ENCODE measurements at places on chromosomes 1 and 21. TPM values are rescaled to one million over a fixed set of nuclear protein-coding genes. Genes with fewer than 3 reads are reported as not detected.

DNA sequence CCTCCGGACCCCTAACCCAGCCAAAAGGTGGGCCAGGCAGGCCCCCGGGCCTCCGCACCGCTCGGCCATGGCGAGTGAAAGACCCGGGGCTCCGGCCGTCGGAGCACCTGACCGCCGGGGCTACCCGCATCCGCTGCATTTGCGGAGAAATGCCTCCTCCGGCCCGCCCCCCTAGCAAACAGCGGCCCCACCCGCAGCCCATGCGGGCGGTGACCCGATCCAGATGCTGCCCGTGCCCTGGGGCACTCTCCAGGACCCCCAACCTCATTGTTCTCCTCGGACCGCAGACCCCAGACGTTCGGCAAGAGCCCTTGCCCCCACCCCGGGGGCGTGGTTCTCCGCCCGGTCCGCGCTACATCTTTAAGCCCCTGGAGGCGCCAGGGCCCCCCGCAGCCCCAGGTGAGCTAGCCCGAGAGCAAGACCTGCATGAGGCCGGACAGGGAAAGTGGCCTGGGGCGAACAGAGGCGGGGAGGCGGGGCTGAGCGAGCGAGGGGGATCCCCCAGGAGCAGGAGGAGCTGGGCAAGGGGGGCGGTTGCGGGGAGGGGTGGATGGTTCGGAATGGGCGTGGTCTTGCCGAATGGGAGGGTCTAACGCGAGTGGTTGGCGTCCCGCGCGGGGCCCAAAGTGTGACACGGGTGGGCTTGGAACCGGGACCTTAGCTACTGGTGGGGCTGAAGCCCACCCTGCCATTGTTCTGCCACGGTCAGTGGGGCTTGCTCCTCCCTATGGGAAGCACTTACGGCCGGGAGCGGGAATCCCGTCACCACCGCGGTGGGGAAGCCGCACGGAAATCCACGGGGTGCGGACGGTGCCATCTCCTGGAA is 6.3 kb upstream of the CRYBG2 start:
- DNase-seq = no peak

GRCh38 chr1:51296383-51297357 is 33.7 kb downstream of the TTC39A start:
- peak; percentile 92 for DNase-seq

GRCh38 chr1:242023805-242024204 is 24.9 kb upstream of the MAP1LC3C start:
- DNase-seq = no peak

- DNase-seq = no peak
Observed at GRCh38 chr1:92329347-92330129, 30.7 kb downstream of the RPAP2 start.

DNA sequence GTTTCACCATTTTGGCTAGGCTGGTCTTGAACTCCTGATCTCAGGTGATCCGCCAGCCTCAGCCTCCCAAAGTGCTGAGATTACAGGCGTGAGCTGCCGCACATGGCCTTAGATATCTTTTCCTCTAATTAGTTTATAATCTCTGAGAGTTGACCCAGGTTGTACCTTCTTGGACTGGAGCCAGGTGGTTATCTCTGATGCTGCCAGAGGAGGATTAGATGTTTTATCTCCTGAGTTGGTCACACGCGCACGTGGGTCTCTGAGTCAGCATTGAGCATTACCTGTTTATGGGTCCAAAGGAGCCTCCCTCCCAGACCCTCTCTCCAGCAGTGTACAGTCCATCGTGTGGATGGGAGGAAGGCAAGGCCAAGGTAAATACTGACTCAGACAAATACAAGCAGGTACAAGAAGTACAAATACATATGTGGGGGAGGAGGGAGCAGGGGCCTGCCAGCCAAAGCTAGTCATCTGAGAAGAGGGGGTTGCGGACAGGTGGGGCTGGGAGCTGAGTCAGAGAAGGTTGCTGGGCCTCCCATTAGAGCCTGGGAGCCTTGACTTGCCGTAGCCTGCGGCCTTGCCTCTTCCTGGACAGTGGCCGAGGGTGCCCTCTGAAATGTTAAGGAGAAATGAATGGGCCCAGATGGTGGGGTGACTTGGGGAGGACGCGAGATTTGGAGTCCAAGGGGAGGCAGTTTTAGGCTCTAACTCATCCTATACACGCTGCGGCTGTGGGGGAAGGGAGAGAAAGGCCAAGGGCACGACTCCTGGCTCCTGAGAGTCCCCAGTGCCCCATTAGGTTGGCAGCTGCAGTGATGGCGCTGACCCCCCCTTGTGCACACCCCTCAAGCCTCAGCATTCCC is 13.1 kb downstream of the IL6R start:
- no peak for DNase-seq

- DNase-seq = no peak
Observed at GRCh38 chr21:25639551-25640201, 618 bp downstream of the JAM2 start.

DNA sequence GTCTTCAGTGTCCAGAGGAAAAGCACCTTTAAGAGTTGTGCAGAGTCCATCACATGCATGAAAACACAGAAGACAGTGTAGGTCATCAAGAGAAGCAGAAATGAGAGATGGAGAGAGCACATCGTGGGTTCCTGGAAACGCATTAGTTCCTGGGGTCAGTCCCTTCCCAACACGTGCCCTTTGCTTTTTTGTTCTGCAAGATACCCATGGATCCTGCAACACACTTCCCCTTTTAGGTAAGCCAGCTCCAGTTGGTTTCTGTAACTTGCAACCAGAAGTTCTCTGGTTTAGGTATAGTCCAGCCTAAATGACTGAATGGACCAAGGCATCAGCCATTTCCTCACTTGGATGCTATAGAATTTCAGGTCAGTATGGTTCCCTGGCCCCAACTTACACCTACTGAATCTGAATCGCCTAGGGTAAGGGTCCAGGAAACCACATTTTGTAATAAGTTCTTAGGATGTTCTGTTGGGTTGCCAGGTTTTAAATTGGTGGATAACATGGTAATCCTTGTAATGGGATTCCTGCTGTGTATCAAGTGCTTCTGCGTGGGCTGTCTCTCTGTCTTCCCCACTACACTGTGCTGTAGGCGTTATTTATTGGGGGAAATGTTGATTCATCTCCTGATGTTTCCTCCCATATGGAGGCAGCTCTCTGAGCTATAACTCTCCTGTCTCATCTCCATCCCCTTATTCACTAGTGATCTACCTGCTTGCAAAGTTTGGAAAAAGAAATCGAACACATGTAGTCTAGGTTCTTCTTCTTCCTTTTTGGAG is 230.6 kb downstream of the TNR start:
- peak; percentile 26 for DNase-seq

DNA sequence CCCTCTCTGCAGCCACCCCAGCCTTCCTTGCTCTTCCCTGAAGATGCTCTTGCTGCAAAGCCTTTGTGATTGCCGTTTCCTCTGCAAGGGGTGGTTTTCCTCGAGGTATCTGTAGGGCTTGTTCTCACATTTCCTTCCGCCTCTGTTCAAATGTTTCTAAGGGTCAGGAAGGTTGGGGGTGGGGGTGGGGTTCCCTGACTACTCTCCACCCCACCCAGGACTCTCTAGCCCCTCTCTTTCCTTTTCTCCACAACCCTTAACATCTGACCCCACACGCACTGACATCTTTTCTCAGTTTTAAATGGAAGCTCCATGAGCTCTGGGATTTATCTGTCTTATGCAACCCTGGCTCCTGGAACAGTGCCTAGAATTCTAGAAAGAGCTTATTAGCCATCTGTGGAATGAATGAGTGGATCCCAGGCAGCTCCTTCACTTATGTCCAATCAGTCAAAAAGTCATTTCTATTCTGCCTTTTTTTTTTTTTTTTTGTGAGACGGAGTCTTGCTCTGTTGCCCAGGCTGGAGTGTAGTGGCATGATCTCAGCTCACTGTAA is 27.3 kb upstream of the ZNF362 start:
- no peak for DNase-seq

DNA sequence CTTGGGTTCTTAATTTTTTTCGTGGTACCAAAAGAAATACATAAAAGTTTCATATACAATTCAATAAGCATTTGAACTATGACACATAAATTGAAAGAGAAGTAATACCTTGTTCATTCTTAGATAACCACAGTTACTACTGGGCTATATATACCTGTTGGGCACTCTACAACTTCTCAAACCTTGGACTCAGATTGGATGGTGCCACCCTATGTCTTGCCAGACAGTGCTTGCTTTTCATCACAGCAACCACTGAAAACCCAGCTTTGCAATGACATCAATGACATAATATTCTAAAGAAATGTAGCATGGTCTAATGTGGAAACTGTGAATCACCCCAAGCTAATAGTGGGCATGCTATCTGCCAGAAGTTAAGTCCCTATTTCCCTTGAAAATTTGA is 62.8 kb upstream of the DPH5 start:
- no peak for DNase-seq

DNA sequence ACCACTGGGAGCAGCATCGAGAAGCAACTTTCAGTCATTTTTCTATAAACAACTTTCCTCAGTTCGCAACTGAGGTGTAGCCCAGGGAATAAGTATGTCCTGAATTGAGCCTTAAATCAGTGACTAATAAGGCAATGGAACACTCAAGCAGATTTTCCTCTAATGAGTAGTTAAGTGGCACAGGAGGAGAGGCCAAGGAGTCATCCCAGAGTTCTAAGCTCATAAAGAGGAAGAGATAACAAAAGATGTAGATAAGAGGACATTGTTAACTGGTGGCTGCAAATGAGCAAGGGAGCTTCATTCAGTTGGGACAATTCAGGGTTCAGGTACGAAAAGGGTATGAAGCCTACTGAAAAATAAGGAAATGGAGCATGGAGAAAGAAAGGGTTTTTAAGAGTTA is 64.5 kb downstream of the LRRC40 start:
- no peak for DNase-seq

DNA sequence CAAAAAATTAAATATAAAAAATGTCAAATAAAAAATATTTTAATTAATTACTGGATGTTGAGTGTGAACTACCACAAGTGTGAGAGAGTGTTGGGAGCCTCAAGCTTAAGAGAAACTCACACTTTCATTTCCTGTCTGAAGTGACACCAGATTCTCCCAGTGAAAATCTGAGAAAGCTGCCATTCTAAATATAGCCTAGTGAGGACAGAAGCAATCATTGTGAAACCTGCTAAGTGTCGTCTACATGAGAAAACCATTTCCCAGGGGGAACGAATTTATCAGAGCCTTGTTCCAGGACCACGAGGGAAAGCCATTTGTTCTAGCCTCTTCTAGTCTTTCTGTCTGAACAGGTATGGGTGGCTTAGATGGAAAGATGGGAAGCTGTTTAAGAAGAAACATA is 329.3 kb upstream of the PRMT6 start:
- DNase-seq = no peak

DNA sequence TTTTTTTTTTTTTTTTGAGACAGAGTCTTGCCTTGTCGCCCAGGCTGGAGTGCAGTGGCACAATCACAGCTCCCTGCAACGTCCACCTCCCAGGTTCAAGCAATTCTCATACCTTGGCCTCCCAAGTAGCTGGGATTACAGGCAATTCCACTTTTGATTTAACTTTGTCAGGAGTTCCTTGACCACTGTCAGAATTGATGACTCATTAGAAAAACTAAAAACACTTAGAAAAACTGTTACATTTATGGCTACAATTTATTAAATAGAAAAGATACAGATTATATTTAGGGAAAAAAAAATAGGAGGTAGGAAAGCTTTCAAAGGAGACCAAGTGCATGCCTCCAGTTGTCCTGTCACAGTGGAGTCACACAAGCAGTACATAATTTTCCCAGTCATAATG is 20.0 kb downstream of the ZNF678 start:
- no peak for DNase-seq

DNA sequence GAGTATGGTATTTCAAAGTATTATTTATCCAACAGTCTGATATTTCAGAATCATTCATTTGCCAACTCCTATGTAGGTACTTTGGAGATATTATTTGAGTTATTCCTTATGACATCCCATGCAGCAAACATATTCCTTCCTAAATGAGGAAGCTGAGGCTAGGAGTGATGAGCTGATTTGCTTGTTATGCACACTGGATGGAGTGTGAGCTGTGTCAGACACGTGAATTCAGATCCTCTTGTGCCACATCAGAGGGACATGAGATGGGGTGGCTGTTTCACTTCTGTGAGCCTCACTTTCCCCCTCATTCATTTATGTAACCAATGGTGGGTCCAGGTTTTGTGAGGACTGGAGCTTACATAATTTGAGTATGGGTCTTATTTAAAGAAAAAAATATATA is 215.9 kb downstream of the DISC1 start:
- no peak for DNase-seq

The NTNG1 gene
- not detected for total RNA-seq

The ANKRD65 gene
- 1.8 TPM for total RNA-seq

The NKAIN1 gene
- total RNA-seq = 0.11 TPM

The MEX3A gene
- total RNA-seq = 0.24 TPM

The SYCP1 gene
- total RNA-seq = not detected

The FCGR1A gene
- total RNA-seq = 8.1 TPM

The CD101 gene
- 1.6 TPM for total RNA-seq

The SEMA4A gene
- 2.7 TPM for total RNA-seq

The ADAM30 gene
- 0.11 TPM for total RNA-seq

All from cardiac septum (tissue), 1 donor.